ENCODE measurements at places on chromosomes 7 and 10. TPM values are rescaled to one million over a fixed set of nuclear protein-coding genes. Genes with fewer than 3 reads are reported as not detected.

The CELF2 gene
- total RNA-seq: 29.2 TPM

The UBE3C gene
- 75.5 TPM for total RNA-seq

The CYP17A1 gene
- total RNA-seq: 13.3 TPM

The TMEM273 gene
- total RNA-seq: 0.80 TPM

The WEE2 gene
- total RNA-seq: not detected

The BRAF gene
- 28.5 TPM for total RNA-seq

The SLC18A2 gene
- total RNA-seq: not detected

The SPDYE9 gene
- not detected for total RNA-seq

- no peak for DNase-seq
Observed at GRCh38 chr7:14988941-14989340, 86.4 kb upstream of the DGKB start.

GRCh38 chr7:75879771-75880184 is 944 bp downstream of the RHBDD2 start:
- DNase-seq: no peak

DNA sequence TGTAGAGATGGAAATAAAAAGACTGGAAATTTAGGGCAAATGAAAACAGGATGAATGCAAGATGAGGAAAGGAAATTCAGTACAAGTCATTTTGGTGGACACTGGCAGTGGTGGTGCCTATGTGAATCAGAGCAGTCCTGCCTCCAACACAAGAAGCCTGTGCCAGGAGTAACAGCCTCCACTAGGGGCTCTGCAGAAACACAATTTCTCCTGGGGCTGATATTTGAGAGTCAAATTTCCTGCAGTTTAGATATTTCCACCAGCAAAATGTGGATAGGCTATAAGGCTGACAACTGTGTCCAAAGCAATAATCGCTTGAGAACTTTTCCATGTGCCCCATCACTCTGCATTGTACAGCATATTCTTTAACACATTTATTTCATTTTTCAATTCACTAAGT is 4.7 kb upstream of the PLXDC2 start:
- DNase-seq: no peak

GRCh38 chr7:22718200-22718711 is 8.7 kb upstream of the IL6 start:
- no peak for DNase-seq

DNA sequence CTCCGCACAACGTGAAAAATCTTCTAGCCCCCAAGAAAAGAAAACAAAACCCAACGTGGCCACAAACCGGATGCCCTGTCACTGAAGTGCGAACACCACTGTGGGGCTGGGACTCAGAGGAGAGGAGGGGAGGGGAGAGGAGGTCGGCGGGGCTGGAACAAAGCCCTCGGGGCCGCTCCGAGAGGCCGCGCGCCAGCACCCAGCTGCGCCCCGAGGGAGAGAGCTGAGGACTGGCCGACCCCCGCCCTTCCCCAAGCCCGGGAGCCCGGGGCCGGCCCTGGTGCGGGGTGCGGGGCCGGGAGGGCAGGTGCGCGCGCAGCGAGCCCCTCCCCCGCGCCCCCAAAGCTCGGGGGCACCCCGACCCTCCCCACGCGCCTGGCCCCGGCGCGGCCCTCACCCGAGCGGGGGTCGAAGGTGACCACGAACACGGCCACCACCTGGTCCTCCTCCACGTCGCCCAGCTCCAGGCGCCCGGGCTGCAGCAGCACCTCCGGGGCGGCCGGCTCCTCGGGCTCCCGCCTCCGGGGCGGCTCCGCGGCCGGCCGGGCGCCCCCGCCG is 398 bp downstream of the DENND11 start:
- DNase-seq: peak; percentile 59

DNA sequence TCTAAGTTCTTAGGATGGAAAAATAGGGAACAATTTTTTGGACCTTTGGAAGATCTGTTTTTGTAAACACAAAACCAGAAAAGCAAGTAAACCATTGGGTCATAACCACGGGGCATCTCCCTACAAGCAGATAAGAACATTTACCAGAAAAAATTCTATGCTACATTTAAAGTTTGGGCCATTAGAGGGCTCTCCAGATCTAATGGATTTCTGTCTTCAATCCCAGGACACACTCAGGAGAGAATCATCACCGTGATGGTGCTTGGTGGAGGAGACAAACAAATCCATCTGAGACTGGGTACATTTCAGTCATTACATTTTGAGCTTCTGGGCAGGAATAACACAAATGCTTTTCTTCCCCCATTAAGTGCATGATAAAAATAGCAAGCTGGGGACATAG is 178.4 kb upstream of the TARP start:
- DNase-seq: no peak

DNA sequence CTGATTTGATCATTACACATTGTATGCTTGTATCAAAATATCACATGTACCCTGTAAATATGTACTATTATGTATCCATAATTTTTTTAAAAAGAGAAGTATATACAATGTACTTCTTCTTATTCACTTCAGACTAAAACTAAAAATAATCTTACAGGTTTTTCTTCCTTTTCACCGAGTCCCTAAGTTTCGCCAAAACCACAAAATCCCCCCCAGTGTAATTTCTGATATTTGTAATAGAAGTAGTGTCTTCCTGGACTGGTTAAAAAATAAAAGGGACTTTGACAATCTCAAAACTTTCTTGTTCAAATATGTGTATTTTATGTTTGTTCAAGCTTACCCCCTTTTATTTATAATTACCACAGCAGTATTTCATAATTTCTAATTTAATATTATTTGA is 23.9 kb downstream of the EPC1 start:
- no peak for DNase-seq

GRCh38 chr10:15857107-15857575 is 3.2 kb downstream of the MINDY3 start:
- DNase-seq: no peak

DNA sequence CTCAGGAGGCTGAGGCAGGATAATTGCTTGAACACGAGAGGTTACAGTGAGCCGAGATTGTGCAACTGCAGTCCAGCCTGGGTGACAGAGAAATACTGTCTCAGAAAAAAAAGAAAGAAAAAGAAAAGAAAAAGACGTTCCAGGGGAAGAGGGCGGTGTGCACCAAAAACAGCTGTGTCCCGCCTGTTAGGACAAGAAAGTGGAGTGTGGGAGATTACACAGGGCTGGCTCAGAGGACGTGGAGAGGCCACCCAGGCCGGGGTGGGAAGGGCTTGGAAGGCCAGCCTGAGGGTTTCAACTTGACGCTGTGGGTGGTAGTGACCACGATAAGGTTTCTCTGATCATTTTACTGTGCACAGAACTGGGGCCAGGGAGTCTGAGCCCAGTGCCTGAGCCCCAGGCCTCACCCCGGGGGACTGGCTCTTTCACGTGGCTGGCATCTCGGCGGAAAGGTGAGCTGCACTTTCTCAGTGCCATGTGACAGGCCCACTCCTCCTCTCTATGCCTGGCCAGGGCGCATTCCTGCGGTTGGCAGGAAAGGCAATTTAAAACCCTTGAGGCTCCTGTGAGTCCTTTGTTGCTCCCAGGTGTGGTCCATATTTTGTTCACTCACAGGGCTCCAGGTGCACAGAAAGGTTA is 13.9 kb downstream of the RHBDD2 start:
- peak; percentile 33 for DNase-seq

DNA sequence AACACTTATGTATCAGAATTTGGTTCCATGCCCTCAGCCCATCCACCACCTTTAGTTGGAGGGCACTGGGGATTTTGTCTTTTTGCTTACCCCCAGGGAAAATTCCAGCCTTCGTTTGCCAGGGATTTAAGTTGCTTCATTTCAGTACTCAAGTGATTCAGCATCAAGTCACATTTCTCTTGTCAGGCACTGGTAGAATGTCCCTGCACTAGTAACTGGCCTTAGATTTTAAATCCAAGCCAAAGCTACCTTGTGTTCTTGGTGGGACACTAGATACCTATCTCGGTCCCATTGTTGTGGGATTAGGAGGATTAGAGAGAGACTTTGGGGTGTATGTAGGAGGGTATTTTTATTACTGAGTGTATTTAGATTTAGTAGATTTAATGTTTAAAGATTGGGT is 613.1 kb downstream of the SUGCT start:
- DNase-seq: no peak

- no peak for DNase-seq
Observed at GRCh38 chr7:3510101-3511020, 209.3 kb downstream of the SDK1 start.

GRCh38 chr10:26491934-26492333 is 53.8 kb downstream of the APBB1IP start:
- no peak for DNase-seq

- DNase-seq: no peak
Observed at GRCh38 chr7:126667742-126668366, 584.9 kb downstream of the GRM8 start.

- DNase-seq: no peak
Observed at GRCh38 chr7:28298870-28299518, 113.3 kb upstream of the CREB5 start.

- no peak for DNase-seq
Observed at GRCh38 chr10:33377658-33378025, 43.2 kb upstream of the NRP1 start.
